ENCODE measurements at places on chromosomes 5 and 9.

- DNase-seq: no peak
Measured at GRCh38 chr5:80964919-80965318, 4.8 kb downstream of the RASGRF2 start.

- DNase-seq: no peak
Measured at GRCh38 chr9:27540502-27540901, 10.9 kb upstream of the MOB3B start.

- DNase-seq: no peak
Measured at GRCh38 chr5:13932561-13932960, 11.9 kb downstream of the DNAH5 start.

- DNase-seq: no peak
Measured at GRCh38 chr5:126126574-126126973, 296.6 kb upstream of the GRAMD2B start.

DNA sequence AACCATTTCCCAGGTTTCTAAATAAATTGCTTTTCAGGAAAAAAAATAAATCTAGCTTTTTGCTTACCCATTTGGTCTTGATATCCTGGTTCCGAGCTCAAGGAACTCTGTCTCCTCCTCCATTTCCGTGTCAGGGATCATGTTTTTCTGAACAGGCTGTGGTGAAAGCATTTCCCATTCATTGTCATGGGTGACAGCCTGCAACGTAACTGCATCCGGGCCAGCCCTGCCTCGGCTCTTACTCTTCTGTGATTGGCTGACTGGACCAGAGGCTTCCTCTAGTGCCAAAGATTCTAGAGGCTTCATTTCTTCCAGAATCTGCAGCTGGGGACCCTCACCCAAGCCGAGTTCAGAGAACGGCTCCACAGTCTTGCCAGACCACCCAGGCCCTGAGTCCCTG, 61.0 kb upstream of the PCA3 start:
- DNase-seq: no peak

DNA sequence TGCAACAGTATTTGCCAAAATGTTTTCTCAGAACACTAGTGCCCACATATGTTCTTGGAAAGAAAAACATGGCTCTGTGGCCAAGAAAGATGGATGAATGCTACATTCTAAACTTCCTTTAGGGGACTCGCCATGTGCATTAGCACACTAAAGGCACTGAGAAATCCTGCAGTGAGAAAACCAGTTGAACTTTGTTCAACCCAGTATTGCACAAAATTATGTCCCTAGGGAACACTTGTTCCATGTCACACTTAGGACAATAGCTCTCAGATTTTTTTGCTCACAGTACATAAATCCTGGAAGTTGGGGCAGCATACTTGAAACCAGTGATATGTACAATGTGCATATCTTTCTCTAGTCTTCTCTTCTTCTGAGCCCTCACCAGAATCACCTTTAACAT, 96.6 kb downstream of the ADRB2 start:
- no peak for DNase-seq

- DNase-seq: no peak
Measured at GRCh38 chr5:96149546-96149945, 187.9 kb upstream of the ELL2 start.

All from NCI-H187 treated with DMSO at 0.1 percent for 48 hours (cell line).